Endodermal cell (in vitro differentiated cells): ENCODE measurements at places on chromosomes 6 and 20.

GRCh38 chr20:1803932-1804501 lies 91.2 kb upstream of the SIRPA start:
- DNase-seq = no peak

- DNase-seq = peak; percentile 46
Measured at GRCh38 chr6:3991941-3992340, 87.0 kb downstream of the FAM217A start.

DNA sequence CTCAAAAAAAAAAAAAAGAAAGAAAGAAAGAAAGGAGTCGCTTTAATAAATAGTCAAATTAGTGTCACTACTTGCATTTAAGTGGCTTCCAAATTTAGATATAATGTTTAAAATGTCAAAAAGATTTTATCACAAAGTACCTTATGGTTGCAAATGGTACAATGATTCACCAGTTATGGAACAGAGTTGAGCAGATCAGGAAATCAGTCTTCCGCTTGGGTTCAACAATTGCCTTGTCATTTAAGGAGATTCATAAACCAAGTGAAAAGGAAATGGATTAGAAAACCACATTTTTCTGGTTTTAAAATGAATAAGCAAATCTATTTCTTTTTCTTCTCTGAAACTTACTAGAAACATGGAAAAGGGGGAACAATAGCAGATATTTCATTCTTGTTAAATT lies 94.8 kb upstream of the PTPRT start:
- DNase-seq = no peak

- no peak for DNase-seq
Measured at GRCh38 chr6:135176464-135176863, 4.6 kb upstream of the MYB start.

DNA sequence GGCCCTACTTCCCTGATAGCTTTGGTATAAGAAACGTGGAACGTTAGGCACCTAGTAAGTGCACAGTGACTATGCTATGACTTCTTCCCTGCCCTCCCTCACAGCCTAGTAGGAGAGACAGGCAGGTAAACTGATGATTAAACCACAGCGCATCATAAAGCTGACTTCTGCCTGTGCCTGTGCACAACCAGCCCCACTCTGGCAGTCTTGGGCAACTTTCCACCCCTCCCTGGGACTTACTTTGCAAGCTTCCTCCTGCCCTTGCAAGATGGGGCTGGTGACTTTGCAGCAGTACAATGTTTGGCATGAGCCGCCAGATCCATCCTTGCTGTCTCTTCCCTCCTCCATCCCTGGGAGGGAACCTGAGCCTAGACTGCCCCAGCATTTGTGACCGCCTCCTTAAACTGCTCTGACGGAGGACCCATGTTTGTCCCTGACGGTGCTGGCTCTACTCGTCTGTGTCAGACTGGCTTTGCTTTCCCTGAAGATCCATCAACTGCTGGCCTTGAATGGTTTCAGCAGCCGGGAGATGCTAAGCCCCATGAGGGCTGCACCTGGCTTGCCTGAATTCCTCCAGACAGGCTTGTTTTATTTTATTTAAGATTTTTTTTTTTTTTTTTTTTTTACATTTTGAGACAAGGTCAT lies 36.1 kb downstream of the EFCAB8 start:
- no peak for DNase-seq

DNA sequence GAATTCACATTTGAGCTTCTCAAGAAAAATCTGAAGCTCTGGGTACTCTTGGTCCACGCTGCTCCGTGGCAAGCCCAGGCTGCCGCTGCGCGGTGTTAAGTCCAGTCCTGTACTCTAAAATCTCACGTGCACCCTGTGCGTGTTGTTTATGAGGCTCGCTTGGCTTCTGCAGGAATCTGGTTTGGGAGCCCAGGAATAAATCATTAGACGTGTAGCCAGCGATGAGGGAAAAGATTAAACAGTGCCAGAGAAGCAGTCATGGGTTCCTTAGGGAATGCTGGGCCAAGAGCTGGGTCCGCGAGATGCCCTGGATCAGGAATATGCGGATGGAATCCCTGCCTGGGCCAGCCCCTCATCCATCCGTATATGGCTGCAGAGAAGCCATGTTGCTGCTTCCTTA lies 87.3 kb downstream of the KCNB1 start:
- no peak for DNase-seq

DNA sequence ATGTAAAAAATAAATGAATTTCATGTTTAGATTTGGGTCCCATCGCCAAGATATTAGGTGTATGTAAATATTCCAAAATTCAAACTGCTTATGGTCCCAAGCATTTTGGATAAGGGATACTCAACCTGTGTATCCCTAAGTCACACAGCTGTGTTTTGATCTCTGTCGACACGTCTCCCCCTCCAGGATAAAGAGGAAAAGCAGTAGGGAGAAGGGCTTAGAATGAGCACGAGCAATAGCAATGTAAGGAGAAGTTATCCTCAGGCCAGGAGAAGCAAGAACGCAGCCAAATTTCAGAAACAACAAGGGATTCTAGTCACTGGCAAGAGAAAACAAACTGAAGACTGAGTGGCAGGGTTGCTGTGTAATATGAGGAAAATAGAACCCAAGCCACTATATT lies 181.2 kb downstream of the AIG1 start:
- no peak for DNase-seq

DNA sequence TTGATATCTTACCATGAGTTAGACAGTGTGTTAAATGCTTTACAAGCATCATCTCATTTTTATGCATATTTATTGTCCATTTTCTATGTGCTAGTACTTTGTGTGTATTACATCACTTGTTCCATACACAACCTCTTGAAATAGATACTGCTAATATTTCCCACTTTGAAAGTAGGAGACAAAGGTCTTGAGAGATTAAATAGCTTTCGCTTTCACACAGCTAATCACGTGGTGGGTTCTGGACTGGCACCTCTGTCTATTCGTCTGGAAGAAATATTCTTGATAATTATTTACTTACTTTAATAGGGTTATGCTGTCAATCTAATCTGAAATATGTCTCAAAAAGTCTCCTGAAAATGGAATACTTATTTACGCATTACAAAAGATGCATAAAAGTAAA lies 30.2 kb downstream of the EPHA7 start:
- no peak for DNase-seq

DNA sequence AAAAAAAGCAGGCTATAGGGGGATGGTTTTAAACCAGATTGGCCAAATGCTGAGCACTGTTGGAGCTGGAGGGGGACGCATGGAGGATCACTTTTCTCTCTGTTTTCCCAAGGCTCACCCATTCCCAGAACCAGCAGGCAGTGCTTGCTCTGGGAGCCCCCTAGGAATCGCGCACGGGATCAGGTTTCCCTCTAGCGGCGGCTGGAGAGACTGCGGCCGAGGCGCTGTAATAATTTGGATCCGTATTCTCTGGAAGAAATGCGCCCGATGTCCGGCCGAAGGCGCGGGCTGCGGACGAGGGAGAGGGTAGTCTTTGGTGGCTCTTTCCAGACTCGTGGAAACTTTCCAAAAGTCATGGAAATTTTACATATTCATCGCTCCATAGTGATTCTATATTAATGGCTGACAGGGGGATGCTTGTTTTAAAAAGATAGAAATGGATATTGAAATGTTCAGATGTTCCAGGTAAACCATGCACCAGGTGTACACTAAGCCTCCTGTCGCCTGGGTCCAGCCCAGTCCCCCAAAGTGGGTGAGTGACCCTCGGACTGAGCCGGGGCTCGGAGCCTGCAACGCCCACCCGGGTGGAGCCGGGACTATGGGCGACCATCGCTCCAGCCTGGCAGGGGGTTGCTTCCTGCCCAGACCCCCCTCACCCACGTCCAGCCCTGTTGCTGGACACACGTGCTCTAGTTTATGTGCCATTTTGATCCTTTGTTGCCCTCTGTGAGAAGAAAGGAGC lies 78.7 kb upstream of the PHACTR3 start:
- peak; percentile 94 for DNase-seq

GRCh38 chr20:32563311-32564272 lies 21.5 kb downstream of the NOL4L start:
- DNase-seq = no peak

- peak; percentile 25 for DNase-seq
Measured at GRCh38 chr6:167730441-167730840, 96.3 kb upstream of the AFDN start.

GRCh38 chr6:52063584-52064344 lies 23.6 kb downstream of the PKHD1 start:
- peak; percentile 81 for DNase-seq

DNA sequence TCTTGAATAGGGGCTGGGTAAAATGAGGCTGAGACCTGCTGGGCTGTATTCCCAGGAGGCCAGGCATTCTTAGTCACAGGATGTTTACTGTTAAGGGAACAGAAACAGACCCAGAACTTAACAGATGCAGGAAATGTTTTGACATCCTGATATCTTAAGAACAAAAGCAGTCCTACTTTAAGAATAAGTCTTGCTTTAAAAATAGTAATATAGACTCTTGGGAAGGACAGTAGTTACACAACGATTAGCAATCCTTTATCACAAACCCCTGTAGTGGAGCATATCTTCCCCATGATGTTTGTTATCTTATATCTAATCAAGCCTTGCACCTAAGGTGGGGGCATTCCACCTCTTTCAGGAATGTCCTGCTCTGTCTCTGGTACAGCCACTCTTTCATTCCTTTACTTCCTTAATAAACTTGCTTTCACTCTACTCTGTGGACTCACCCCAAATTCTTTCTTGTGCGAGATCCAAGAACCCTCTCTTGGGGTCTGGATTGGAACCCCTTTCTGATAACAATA lies 493.7 kb upstream of the SULF2 start:
- peak; percentile 52 for DNase-seq

DNA sequence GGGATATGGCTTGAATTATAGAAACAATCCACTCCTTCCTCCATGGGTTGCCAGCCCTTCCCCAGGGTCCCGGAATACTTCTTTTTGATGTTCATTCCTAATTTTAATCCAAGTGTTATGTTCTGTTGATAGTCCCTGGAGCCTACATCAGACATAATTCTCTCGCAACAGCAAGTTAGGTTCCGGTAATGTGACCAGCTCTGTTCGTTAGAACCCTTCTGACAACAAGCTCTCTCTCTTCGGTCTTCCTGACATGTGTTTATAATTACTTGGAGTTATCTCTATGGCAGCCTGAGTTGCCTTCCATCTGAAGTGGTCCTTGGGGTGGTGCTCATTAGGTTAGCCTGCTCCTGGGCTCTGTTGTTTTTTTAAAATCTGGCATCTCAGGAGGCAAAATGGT lies 506.9 kb upstream of the JARID2 start:
- no peak for DNase-seq

GRCh38 chr20:49706630-49707091 lies 7.0 kb downstream of the B4GALT5 start:
- DNase-seq = no peak
